ENCODE measurements at places on chromosomes 6 and 20.
A peak's percentile ranks its signal among the peaks of the same experiment; 100 is the strongest.

DNA sequence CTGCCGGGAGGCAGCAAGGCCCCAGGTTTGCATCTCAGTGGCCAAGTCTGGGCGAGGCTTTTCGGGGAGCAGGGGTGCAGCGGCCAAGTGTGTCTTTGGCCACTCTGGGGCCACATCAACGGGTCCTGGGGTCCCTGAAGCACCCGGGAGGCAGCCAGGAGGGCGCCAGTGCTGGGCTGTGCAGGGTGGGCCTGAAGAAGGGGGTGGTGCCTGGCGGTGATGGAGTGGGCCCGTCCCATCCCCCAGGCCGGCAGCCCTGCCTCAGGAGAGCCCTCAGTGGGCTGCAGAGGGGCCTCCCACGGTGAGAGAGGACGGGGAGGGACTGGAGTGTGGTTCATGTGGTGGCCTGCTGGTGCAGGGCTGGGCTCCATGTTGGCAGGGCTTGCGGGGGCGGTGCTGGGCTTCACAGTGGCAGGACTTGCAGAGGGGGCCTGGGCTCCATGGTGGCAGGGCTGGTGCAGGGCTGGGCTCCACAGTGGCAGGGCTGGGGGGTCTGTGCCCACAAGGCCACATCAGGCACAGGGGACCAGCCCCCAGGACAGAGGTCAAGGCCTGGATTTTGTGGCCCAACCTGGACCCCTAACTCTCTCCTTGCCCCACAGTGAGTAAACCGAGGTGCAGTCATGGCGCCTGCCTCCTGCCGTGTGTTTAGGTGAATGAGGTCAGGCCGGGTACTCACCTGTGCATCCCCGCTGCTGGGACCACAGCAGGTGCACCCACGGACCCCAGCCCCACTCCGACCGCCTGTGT is 10.5 kb upstream of the BHLHE23 start:
- DNase-seq, result no peak

DNA sequence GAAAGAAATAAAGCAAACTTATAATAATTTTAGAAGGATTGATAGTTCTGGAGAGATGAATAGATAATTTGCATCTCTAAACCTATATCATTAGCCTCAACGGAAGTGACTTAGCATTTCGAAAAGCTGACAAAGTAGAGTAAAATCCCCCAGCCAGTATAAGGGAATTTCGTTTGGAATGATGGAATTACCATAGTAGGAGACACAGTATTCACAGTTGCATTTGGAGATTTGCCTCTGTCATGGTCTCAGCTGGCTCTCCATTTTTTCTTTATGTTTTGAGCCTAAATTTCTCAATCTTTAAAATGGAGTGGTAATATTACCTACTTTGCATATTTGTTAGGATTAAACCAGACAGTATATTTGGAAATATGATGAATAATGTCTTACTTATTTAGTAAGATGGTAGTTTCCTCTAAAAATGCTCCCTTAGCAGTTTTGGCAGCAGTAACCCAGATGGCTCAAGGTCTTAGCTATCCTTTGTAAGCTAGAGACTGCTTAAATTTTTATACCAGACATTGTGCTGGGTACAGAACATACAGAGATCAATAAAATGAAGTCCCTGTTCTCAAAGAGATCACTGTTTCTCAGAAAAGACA is 58.2 kb downstream of the SMAP1 start:
- DNase-seq, result no peak

DNA sequence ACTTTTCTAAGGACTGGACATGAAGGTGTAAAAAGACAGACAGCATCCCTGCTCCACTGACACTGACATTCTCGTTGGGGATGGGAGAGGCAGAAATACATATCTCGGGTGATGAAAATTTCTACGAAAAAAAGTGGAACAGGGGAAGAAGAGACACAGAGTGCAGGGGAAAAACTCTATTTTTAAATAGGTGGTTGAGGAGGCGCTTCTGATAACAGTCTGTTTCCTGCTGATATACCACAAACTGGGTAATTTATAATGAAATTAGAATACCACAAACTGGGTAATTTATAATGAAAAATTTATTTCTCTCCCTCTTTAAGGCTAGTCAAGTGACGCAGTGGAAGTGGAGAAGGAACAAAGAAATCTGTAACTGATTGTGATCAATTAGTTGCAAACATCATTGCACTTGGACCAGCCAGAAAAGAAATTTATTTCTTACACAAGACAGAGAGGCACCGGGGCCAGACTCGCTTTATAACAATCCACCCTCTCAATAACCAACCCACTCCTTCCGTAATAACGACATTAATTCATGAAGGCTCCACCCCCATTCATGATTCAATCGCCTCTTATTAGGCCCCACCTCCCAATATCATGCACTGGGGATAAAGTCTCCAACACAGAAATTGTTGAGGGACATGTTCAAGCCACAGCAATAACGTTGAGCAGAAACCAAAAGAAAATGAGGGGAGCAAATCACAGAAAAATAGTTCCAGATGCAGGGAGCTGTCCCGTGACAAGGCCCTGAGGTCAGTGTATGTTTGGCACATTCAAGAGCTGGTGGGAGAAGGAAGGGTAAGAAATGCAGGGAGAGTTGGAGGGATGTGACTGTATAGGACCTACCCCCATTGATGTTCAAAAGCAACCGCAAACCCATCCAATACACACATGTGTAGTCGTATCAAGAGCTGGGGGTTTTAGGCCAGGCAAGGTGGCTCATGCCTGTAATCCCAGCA is 6.6 kb upstream of the SRSF6 start:
- DNase-seq, result no peak

DNA sequence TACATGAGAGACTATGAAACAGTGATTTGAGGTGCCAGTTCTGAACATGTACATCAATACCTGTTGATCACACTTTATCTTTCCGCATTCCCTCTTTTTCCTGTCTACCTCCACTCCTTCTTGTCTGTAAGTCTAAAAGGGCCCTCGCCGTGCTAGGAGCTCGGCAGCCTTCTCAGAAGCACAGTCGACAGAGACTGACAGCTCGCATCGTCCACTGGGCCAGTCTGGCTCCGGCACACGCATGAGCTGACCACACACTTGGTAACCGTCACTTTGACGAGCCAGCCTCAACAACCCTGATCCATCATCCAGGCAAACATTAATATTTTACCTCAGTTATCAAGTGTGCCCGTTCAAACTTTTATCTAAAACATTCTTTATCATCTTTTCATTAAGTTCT is 265.3 kb downstream of the TFAP2A start:
- DNase-seq, result no peak

DNA sequence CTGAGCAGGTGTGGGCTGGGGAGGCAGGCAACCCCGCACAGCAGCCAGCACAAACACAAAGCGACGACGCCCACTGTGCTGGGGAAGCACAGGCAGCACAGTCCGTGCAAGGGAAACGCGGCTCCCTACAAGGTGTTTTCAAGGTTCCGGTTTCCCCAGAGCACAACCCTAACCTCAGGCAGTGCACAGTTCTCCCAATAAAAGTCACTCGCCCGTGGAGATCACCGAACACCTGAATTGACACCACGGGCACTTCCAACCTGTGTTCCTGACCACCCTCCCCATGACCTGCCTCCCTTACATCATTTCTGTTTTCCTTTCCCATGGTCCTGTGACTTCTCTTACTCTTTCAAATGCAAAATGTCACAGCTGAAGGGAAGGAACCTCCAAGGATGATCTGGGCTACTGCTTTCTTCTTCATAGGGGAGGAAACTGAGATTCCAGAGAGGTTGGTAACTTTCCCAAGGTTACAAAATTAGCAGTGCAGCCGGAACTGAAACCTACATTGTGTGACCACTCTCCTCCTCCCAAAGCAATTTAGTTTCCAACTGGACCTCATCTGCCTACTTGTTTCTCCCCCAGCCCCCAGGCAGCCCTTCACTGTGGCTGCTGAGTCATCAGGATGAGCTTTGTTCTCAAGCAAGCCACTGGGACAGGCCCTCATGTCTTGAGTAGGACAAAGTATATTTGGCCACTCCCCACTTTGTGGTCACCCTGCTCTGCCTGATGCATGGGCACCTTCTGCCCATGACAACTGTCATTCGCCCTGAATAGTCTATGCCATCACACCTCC is 125.3 kb downstream of the ATXN1 start:
- no peak for DNase-seq

DNA sequence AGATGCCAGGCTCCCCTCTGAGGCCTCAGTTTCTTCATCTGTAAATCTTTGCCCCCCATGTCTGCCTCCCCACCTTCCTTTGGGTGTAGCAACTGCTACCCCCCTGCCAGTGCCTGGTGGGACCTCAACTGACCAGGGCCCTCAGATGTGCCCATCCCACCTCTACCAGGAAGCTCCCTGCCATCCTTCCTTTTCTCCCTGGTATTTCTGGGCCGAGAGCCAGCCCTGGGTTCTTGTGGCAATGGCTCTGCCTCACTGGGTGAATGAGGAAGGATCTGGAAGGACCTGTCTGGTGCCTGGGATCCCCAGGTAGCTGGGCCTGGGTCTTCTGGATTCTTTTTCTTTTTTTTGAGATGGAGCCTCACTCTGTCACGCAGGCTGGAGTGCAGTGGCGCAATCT is 141.1 kb upstream of the RNF24 start:
- DNase-seq, result no peak

DNA sequence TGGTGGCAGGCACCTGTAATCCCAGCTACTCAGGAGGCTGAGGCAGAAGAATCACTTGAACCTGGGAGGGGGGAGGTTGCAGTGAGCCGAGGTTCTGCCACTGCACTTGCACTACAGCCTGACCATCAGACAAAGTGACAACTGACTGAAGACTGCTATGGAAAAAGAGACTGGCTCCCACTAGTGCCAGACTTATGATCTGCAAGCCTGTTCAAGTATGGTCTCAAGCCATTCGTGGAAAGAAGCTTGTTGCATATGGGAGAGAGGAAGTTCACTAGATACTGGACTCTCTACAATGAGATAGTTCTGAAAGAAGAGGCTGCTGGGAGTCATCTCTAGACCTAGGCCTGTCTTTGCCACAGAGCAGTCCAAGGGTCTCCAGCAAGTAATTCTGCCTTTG is 26.7 kb downstream of the MDN1 start:
- peak; percentile 27 for DNase-seq

DNA sequence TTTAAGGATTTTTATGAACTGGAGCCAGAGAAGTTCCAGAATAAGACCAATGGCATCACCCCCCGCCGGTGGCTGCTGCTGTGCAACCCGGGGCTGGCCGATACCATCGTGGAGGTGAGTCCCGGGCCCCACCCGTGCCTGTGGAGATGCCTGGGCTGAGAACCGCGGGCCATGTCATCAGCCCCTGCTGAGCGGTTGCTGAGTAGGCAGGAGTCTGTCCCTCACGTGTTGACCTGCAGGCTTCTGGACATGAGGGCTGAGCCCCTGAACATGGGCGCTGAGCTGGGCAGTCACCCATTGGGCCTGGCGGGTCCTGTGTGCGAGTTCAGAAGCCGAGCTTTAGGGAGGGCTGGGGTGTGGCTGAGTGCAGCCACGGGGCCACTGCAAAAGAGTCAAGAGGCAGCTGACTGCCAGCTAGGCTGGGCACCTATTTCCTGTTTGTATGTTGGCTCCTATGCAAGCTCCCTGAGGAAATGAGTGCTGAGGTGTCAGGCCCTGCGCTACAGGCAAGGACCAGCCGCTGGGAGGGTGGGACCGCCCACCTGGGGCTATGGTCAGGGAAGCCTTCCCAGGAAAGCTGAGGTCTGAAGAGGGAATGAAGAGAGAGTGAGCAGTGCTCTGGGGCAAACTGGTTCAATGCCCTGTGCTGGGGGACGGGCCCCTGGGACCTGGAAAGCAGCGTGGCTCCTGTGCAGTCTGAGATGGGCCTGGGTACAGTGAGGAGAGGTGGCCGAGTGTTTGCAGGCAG is 34.3 kb downstream of the PYGB start:
- peak; percentile 78 for DNase-seq

GRCh38 chr20:57753332-57754164 is 43.7 kb upstream of the PMEPA1 start:
- DNase-seq, result no peak

- DNase-seq, result peak; percentile 33
These were observed 3.1 kb upstream of the POU3F2 start for GRCh38 chr6:98831057-98831958.

DNA sequence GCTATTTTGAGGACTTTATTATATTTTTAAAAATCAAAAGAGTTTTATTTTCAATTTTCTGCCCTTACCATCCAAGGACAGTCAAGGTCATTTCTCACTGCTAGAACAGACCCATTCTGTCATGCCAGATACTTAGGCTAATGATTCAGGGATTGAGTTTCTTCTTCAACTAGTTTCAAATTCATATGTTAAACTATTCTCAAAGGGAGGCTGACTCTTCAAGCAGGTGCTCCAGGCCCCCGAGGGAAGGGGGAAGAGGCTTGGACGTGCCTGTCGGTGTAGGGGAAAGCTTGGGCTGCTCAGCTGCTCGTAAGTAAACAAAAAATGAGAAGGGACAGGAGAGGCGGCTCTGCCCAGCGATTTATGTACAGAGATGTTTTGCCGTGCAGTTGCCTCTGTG is 69.4 kb upstream of the MYLIP start:
- DNase-seq, result peak; percentile 94

- peak; percentile 78 for DNase-seq
These were observed 35.1 kb downstream of the RBM38 start for GRCh38 chr20:57426271-57426689.

GRCh38 chr6:63355632-63356031 is 35.8 kb upstream of the LGSN start:
- DNase-seq, result no peak

- DNase-seq, result no peak
These were observed 33.7 kb upstream of the ZBP1 start for GRCh38 chr20:57653910-57654309.

DNA sequence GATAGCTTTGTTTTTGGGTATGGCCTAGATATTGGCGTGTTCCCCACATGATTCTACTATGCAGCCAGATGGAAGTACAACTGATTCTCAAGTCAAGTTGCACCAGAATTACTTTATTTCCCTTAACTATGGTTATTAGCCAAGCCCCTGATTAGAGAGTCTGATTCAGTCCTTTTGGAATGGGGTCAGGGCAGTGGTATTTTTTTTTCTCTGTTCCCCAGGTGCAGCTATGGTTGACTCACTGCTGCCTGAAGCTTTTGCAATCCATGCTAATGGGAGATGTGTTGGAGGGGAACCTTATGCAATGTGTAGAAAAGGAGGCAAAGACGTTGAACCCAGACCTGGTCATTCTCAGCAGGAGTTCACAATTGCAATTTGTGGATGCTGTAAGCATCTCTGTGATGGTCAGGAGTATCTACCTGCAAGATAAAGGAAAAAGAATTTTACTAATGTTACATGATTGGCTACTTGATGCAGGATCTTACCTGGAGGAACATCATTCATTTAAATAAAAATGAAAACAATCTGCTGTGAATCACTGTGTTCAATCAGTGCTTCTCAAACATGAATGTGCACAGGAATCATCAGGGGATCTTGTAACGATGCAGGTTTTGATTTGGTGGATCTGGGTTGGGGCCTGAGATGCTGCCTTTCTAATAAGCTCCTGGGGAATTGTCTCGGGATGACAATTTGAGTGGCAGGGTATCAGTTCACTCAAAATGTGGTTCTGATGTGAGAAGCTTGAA is 49.4 kb downstream of the PFDN4 start:
- no peak for DNase-seq

DNA sequence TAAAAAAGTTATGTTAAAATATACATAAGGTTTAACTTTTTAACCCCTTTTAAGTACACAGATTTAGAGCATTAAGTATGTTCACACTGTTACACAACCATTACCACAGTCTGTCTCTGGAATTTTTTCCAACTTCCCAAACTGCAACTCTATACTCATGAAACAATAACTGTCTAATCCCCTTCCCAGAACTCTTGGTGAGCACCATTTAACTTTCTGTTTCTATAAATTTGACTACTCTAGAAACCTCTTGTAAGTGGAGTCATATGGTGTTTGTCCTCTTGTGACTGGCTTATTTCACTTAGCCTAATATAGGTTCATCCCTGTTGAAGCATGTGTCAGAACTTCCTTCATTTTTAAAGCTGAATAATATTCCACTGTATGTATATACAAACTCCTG is 98.1 kb downstream of the MAP3K7 start:
- DNase-seq, result no peak

- no peak for DNase-seq
These were observed 34.3 kb upstream of the LAMP5 start for GRCh38 chr20:9480066-9480465.
